CD4-positive, alpha-beta T cell treated with Interleukin-4 for 4 hours (primary cell): ENCODE measurements at places on chromosomes 13 and 19.

- DNase-seq, result no peak
Measured at GRCh38 chr13:23889615-23890607, 711 bp upstream of the MIPEP start.

- DNase-seq, result no peak
Measured at GRCh38 chr19:47615714-47616113, 6.8 kb downstream of the BICRA start.

DNA sequence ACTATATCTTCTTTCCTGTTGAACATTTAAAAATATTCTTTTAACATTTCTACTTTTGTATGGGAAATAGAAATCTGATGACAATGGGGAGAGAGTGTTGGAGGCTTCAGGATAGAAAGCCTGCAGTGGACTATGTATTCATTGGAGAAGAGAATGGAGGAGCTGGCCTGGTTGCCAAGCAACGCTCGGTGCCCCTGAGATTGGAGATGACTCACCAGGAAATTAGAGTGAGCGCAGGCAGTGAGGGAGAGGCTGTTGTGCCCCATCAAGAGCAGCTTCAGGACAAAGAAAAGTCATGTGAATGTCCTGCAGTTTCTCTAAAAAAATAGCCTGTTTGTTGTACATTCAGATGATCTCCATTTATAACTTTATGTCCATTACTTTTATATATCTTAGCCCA, 48.7 kb upstream of the ZNF835 start:
- DNase-seq, result no peak

DNA sequence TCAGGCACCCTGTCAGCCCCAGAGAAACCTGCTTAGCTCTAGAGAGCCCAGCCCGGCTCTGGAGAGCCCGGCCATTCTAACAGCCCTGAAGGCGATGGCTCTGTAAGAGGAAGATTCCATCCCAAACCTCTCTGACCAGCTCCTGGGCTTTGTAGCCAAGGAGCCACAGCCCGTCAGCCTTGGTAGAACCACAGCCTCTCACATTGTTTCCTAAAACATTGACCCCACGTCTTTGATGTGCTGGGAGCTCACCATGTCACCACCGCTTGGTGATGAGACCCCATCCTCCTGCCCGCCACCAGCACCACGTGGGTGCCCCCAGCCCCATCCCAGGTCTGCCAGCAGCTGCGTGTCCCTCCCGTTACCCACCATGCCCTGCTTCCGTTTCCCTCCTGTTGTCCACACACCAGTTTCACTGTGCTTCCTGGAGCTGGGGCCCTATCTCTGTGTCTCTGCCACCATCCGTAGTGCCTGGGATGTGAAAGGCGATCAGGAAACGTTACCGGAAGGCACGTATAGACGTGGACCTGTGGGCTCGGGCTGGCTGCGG, 94.2 kb upstream of the MCF2L start:
- no peak for DNase-seq

GRCh38 chr19:17390665-17391370, 3.2 kb downstream of the CCDC194 start:
- DNase-seq, result peak; percentile 76

DNA sequence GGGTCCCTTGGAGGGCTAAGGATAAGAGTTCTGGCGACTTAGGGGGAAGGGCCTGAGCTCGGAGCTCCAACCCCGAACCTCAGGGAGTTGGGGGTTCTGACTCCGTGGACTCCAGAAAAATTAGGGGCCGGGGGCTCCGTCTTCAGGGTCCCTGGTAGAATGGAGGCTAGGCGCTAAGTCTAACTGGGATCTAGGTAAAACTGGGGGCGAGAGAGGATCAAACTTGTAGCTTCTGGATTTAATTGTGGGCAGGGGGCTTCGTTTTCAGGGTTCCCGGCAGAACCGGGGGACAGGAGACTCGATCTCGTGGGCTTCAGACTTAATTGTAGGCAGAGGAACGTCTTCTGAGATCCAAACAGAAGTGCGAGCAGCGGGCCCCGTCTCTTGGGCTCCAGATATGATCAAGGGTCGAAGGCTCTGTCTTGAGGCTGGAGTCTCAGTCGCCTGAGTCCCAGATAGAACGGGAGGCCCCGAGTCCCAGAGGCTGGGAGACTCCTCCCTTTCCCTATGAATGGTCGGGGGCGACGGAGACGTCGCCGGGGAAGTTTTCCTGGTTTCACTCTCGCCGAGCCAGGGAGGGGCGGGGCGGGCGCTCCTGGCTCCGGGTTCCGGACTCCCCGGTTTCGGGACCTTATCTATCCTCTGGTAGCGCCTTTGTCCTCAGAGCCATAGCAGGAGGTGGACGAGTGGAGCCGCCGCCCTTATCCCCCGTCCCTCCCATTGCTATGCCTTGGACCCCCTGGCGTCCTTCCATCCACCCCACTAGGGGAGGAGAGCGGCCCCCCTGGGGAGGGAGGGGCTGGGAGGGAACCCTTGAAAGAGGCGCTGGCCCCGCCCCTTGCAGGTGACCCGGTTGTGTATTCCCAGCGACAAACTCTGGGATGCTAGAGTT, 1.3 kb downstream of the NECTIN2 start:
- DNase-seq, result no peak

DNA sequence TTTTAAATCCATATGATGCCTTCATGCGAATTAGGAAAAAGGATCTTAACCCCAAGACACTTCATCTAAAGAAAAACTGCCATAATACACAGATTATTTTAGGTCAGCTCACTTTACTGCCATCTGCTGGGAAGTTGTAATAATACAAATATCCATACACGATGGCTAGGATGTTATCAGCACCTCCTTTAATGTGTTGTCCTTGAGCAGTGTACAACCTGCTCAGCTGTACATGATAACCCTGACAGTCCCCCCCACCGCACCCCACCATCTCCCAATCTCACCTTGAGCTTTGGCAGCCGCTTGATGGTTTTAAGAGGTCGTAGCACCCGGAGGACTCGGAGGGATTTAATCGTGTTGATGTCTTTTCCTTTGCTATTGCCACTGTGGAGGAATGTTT, 112.2 kb downstream of the IER2 start:
- peak; percentile 59 for DNase-seq

GRCh38 chr13:99892196-99892613, 79.4 kb downstream of the ZIC5 start:
- no peak for DNase-seq

- DNase-seq, result no peak
Measured at GRCh38 chr19:8456064-8456463, 11.3 kb downstream of the HNRNPM start.

GRCh38 chr13:77305266-77305665, 21.6 kb downstream of the MYCBP2 start:
- no peak for DNase-seq
